Renal cortex interstitium (tissue), 15 donors: ENCODE measurements at places on chromosomes 7 and 10. TPM values are rescaled to one million over a fixed set of nuclear protein-coding genes. Genes with fewer than 3 reads are reported as not detected.

DNA sequence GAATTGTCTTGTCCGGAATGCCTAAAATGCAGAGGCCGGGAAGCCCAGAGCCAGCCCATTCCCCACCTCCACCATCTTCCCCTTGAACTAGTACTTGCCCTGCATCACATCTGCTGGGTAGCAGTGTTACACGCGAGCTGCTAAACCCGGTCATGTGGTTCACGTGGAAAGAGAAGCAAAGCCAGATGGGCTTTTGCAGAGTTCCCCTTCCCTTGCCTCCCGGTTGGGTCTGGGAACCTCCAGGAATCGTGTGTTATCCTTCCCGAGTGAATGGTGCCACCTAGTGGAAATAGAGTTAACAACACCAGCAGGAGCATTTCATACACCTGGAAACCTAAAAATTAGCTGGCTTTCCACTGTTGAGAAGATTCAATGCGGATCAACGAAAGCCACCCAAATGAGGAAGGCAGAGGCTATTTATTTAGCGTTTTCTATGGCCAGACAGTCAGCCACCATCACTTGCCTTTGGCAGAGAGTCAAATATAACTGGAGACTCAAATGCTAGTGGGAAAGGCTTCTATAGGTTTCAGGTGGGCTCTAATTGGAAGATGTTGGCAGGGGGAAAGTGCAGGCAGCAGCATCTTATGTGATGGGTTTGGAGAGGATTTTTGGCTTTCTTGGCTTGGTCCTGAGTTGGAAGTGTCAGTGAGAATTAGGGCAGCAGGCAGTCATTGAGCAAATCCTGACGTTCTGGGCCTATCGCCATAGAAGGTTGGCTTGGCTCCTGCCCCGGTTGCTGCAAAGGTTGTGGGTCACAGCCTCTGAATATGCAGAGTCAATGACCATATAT lies 12.9 kb upstream of the DENND2A start:
- peak; percentile 75 for DNase-seq

DNA sequence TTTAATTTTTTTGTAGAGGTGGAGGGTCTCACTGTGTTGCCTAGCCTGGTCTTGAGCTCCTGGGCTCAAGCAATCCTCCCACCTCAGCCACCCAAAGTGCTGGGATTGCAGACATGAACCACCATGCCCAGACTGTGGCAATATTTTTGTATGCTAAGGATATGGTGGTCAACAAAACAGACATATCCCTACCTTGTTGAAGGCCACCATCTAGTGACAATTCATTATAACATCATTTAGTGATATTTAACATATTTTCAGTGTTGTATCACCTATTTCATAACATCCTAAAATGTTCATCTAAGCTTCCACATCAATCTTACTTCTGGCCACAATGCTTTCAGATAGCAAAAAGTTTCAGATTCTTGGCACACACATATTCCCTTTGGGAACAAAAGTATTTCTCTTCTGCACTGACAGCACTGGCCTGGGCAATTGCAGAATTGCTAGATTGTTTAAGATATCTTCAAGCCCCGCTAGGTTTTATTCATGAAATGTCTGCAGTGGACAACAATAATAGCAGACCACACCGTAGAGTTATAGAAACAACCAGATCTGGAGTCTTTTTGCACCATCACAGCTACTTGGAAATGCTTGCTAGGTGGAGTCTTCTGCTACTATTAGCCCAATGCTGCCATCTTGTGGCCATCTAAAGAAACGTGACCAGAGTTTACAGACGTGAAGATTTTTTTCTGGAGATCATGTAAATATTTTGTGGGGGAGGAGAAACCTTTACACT lies 58.4 kb downstream of the DNAJC12 start:
- peak; percentile 64 for DNase-seq

GRCh38 chr7:156625580-156625979 lies 15.0 kb upstream of the RNF32 start:
- no peak for DNase-seq

The NPC1L1 gene
- 2.5 TPM for polyA plus RNA-seq

GRCh38 chr7:131015657-131015958 lies 281.6 kb upstream of the KLF14 start:
- DNase-seq, result no peak

The TET1 gene
- polyA plus RNA-seq, result 11.1 TPM

GRCh38 chr10:21757185-21757901 lies 223.3 kb downstream of the MLLT10 start:
- no peak for DNase-seq

The PLEKHS1 gene
- polyA plus RNA-seq, result 0.15 TPM

- no peak for DNase-seq
These were observed 6.9 kb upstream of the ZKSCAN1 start for GRCh38 chr7:100008525-100008924.

- DNase-seq, result no peak
These were observed 35.8 kb downstream of the DNAJC9 start for GRCh38 chr10:73211106-73211811.

The C10orf67 gene
- polyA plus RNA-seq, result 2.0 TPM

- DNase-seq, result no peak
These were observed 28.4 kb downstream of the PCDH15 start for GRCh38 chr10:54772468-54773122.

DNA sequence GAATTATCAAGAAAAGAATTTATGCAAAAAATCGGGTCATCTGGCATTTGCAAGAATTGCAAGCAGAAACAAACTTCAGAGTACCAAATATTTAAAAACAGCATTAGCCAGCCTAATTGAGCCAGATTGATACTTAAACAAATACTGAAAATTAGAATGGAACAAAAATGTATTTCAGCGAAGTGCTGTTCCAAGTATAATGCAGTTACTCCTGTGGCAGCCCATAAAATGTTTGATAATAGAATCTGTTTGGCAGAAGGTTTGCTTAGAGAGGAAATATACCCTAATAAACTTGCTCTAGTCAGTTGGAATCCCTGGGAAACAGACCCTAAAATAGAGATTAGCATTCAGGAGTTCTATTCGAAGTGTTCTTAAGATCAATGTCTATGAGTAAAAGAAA lies 835.1 kb upstream of the MBL2 start:
- no peak for DNase-seq
